Naive thymus-derived CD8-positive, alpha-beta T cell (primary cell): ENCODE measurements at places on chromosomes 1 and 21.

- DNase-seq: no peak
Measured at GRCh38 chr21:37496972-37497371, 130.4 kb downstream of the DYRK1A start.

DNA sequence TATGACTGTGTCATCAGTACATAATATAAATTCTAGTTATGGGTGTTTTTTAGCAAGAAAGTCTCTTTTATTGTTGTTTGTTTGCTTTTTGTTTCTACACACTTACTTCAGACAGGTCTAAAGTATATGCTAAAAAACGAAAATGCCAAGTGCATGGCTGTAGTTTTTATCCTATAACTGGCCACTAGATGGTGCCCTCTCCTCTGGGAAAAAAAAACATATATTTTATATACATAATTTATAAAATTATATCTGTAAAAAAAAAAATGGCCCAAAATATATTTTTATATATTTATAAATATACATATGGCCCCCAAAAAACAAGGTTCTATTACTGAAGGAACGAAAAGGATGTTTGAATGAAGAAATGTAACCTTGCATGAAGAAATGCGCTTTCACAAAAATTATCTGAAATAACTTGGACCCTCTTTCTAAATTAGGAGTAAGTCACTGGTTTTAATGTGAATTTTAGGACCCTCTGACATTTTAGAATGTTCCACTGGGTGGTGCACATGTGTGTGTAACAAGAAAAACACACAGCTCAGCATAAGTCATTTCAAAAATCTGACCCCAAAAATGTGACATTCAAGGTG is 93.5 kb downstream of the TTLL7 start:
- DNase-seq: no peak

DNA sequence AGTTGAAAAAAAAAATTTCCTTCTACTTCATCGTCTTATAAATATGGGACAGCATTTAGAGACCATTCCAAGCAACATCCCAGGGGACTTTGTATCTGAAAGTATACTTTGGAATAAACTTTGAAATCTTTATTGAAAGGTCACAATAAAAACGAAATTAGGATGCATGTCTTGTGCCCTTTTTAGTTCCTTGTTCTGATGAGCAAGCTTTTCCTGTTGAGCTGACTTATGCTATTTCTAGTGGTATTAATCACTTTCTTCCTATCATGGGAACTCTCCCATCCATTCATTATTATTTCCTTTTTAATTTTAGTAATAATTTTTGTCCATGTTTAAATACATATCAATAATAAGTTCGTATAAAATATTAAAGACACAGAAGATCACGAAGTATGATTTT is 4.0 kb upstream of the GBP2 start:
- DNase-seq: no peak

DNA sequence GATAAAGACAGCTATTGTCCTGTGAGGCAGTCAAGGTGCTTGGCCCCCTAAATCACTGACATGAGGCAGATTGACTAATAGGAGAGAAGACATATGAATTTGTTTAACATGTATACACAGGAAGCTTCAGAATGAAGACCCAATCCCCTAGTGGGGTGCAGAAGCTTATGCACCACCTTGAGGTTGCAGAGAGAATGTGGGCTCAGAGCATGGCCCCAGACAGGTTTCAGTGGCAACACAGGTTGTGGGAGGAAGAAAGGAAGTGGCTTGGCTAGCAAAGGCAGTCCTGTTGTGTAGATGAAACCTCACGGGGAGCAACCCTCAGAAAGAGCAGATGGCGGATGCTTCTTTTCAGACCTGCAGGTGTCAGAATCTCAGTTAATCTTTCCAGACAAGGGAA is 37.0 kb upstream of the PARP1 start:
- peak; percentile 88 for DNase-seq

DNA sequence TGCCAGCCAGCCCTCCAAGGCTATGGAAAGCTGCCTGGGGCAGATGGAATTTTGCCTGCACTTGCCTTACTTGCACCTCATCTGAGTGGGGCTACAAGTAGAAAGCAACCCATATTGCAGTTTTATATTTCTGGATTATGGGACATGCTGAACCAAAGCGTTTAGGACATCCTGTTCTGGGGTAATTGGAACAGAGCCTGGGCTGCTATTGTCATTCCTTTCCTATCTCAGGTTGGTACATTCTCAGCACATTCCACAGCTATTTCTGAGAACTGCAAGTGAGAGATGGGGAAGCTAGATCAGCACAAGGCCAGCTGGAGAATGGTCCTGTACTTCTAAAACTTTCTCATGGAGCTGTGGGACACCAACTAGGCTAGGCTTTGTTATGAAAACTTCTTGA is 713.8 kb downstream of the KCNT2 start:
- no peak for DNase-seq

DNA sequence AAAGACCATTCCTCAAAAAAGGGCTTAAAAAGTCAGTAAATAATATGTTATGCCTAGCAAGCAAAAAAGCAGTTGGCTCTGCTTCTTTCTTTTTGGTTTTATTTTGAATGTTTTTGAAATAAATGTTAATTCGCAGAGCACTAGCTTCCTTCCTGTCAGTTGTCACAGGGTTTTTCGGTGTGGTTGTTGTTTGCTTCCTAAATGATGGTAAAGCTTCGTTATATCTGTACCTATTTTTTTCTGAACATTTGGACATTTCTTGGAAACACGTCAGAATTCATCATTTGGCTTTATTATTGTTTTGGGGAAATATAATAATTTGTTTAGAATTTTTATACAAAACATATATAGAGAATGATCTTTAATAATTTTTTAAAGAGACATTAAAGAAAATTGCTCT is 351.9 kb upstream of the SGIP1 start:
- DNase-seq: no peak

GRCh38 chr1:61672376-61672775 is 52.6 kb downstream of the TM2D1 start:
- DNase-seq: no peak

- DNase-seq: no peak
Measured at GRCh38 chr1:117828201-117828600, 101.2 kb downstream of the GDAP2 start.

DNA sequence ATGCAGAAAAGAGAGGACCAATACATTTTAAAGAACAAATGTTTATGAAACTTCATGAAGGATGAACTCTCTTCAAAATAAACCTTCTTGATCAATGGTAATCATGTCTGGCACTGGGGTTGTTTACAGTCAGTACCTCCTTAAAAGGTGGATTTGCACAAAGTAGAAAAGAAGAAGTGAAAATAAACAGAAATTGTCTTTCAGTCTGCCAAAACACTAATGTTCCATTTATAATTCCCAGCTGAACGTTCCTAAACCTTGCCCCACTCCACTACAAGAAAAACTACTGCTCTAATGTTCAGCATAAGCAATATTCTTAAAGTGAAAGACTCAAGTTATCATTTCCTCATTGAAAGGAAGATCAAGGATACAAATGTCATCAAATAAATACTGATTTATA is 86.2 kb downstream of the EIF4G3 start:
- DNase-seq: no peak

DNA sequence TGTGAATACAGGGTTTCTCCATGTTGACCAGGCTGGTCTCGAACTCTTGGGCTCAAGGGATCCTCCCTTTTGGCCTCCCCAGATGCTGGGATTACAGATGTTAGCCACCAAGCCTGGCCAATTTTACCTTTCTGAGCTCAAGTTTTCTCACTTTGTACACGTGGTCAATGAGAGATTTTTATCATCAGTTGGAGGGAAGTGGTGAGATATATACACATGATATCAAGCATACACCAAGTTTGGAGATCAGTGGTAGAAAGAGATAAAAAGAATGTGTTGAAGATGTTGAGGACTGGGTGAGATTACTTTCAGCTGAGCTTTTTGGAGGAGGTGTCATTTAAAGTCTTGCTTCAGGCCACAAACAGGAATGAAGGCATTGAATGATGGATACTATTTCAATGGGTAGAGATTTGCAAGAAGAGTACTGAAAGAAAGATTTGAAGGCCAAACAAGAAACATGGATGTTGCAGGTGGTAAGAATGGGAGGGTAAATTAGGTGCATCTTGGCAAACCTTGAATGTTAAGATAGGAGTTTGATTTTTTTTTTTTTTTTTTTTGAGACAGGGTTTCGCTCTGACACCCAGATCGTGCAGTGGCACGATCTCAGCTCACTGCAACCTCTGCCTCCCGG is 3.0 kb upstream of the SESN2 start:
- peak; percentile 58 for DNase-seq

GRCh38 chr1:160973491-160973890 is 18.9 kb upstream of the ITLN2 start:
- DNase-seq: no peak

- DNase-seq: no peak
Measured at GRCh38 chr21:27306791-27307775, 340.2 kb upstream of the ADAMTS5 start.

DNA sequence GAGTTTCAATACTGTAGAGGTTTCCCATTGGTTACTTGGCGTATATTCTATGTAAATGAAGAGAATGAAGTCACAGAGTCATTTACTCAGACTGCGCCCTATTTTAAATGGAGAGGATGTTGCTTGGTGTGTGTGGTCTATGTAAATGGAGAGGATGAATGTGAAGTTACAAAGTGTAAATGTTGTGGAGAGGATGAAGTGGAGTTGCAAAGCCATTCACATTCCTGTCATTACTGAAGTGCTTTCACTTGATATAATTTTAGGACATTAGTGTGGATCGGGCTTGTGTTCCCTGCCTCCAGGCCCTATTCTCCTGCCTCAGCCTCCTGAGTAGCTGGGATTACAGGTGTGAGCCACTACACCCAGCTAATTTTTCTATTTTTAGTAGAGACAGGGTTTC is 99.4 kb upstream of the CACYBP start:
- DNase-seq: no peak

- no peak for DNase-seq
Measured at GRCh38 chr21:44918107-44918470, 2.6 kb downstream of the ITGB2 start.

DNA sequence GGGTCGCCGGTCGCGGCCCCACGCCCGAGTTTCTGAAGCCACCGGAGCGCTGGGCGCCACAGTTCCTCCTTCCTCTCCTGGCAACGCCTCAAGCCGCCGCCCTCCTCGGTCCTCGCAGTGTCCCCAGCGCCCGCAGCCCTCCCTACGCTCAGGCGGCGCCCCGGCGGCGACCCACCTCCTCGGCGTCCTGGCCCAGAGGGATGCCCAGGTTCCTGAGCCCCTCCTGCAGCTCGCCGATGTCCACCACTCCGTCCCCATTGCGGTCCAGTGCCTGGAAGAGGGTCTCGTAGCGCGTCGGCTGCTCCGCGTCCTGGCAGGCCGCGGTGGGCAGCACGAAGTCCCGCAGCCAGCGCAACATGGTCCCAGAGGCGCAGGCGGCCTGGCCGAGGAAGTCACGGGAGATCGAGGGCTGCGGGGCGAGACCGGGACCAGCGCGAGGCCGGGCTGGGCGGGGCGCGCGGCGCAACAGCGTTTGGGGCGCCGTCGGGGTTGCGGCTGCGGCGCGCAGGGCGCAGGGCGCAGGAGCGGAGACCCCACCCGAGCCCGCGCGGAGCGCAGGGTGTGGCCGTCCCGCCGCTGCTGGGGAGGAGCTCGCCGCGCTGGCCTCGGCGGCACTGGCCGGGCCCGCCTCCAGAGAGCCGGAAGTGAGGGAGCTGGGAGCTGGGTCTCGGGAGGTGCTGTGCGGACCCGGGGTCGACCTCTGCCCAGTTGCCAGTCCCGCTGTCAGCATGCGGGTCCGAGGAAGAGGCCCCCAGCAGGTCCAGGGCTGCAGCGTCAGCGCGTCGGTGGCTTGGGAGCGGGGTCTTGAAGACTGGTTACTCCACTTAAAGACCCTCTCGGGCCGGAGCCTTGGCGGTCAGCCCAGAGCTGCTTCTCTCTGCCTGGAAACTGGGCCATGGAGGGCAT is at the start of gene SLC25A24:
Gene SLC25A24 (minus strand): TSS at position 563 of the 906 bp plus-strand sequence. CDS start 205 bp downstream, at position 358.
- peak; percentile 61 for DNase-seq

DNA sequence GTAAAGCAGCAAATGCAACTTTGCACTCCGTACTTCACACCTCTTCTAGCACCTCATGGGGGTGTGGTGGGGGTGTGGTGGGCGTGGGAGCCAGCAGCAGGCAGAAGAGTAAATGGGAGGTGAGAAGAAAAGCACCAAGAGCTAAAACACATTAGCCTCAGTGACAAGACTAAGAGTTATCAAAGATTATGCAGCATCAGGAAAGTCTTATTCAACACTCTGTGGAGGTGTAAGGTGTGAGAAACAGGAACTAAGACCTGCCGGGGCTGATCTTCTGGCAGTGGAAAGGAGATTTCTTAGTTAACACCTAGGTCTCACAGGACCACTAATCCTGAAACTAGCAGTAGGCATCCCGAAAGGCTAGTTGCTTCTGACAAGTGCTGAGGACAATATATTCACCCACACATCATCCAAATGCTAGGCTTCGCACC is 9.9 kb downstream of the TGFBR3 start:
- DNase-seq: no peak

DNA sequence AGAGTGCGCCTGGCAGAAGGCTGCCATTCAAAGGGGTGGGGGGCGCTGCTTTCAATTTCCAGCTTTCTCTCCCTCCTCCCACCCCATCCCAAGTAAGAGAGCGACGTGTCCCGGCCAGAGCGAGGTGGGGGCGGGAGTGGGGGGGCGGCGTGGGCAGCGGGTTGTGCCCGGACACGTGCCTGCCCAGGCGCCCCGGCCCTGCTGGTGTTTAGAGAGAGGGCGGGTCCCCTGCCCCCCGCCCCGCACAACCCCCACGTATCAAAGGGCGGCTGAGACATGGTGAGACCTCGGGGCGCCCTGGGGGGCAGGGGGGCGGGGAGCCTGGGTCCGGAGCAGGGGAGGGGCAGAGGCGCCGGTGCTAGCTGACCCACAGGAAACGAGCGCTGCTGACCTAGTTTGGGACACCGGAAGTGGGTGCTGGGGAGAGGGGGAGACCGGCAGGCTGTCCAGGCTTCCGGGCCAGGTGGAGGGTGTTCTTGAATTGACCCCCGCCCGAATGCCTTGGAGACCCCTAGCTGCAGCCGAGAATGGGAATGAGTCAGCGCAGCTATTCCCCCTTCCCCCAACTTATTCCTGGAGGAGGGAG is 1.3 kb downstream of the ZBTB7B start:
- DNase-seq: no peak

GRCh38 chr1:56525489-56526041 is 53.8 kb downstream of the PLPP3 start:
- no peak for DNase-seq

DNA sequence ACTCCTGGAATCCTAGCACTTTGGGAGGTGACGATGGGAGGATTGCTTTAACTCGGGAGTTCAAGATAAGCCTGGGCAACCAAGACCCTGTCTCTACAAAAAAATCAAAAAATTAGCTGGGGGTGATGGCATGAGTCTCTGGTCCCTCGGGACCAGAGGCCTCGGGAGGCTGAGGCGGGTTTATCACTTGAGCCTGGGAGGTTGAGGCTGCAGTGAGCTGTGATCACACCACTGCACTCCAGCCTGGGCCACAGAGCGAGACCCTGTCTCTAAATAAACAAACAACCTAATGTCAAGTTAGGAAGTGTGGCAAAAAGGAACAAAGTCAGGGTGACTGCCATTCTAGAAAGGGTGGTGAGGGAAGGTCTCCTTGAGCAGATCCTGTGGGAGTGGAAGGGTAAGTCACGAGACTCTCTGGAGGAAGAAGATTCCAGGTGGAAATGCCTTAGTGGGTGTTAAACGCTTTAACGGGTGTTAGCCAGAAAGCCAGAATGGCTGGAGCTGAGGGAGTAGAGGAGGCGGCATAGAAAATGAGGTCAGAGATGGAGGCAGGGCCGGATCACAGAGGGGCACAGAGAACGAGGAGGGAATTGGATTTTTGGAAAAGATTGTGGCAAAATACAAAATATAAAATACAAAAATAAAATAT is 62.2 kb upstream of the ATP5PO start:
- no peak for DNase-seq
